ENCODE measurements at places on chromosomes 11 and 22. TPM values are rescaled to one million over a fixed set of nuclear protein-coding genes. Genes with fewer than 3 reads are reported as not detected.
A peak's percentile ranks its signal among the peaks of the same experiment; 100 is the strongest.

DNA sequence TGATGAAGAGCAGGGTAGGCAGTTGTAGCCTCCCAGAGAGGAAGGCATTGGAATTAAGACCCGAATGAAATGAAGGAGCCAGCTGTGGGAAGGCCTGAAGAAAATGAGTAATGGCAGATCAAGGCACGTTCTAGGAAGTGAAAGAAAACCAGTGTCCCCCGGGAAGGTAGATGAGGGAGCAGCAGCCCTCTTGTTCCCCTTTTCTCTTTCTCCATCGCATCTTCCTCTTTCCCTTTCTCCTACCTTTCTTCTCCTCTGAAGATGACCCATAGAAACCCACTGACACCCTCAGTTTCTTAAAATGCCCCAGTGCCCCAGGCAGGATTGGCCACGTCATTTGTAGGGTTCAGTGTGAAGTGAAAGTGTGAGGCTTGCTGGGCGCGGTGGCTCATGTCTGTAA is 172.6 kb upstream of the SEZ6L start:
- no peak for DNase-seq

DNA sequence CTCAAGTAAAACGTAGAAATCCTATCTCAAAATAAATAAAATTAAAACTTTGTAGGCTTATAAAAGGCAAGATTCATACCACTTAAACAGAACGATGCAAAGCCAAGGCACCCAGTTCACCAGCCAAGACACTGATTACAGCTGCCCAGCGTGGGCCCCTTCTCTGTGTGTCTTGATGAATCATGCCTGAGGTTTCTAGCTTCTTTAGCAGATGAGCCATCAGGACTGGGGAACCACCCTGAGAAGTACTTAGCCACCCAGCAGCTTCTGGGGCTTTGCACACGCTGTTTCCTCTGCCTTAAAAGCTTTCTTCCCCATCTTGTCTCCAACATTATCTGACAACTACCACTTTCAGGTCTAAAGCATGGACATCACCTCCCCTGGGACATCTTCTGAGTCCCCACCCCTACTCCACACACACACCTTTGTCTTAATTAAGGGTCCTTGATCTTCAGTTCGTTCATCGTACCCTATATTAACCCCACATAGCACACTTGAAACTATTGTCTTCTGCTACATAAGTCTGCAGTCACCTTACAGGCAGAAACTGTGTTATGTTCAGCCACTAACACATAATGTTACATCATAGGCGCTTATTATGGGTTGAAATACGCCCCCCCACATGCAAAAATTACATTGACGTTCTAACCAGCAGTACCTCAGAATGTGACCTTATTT is 8.7 kb upstream of the LAYN start:
- no peak for DNase-seq

- no peak for DNase-seq
Measured at GRCh38 chr11:117914398-117914761, 14.8 kb downstream of the TMPRSS13 start.

DNA sequence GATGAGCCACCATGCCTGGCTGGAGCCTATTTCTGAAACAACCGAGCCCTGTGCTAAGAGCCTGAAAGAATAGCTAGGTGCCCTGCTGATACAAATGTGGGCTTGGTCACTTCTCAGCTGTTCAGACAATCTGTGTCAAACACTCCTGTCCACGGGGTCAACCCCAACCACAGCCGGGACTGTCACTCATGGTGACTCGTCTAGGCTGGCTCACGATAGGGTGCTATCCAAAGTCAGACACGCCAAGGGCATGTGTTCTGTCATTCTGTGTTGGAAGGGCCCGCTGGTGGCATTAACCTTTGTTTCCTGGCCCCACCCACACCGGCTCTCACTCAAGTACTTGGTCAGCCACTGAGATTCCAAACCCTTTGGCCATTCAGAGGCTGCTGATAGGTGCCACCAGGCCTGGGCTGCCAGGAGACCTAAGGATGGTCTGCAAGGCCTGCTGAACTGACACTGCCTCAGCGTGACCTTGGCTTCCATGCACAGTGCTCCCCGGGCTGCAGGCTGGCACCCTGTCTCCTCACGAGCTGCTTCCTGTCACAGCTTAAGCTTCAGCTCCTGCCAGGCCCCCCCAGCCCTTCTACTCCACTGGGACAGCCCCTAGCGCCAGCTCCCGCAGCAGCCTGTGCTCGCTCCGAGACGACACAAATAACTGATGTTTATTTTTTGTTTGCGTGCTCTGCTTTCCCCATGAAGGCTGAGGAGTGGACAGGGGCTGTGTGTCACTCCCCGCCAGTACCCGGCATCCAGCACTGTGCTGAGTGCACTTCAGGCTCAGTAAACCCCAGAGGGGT is 14.2 kb upstream of the CDC42BPG start:
- DNase-seq: no peak

The CCDC73 gene
- total RNA-seq: not detected

The RASSF10 gene
- 1.5 TPM for total RNA-seq

DNA sequence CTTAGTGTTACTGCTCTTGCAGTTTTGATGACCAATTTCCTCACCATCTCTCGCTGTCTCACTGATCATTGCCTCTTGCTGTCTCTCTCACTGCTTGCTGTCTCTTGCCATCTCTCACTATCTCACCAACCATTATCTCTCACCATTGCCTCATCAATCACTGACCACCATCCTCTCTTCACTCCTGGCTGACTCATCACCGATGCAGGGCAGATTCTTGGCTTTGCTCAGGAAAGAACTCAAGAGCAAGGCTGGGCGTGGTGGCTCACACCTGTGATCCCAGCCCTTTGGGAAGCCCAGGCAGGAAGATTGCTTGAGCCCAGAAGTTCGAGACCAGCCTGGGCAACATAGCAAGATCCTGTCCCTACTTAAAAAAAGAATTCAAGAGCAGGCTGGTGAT is 66.3 kb upstream of the SYN3 start:
- no peak for DNase-seq

The STT3A gene
- total RNA-seq: 173 TPM

The HOATZ gene
- total RNA-seq: not detected

DNA sequence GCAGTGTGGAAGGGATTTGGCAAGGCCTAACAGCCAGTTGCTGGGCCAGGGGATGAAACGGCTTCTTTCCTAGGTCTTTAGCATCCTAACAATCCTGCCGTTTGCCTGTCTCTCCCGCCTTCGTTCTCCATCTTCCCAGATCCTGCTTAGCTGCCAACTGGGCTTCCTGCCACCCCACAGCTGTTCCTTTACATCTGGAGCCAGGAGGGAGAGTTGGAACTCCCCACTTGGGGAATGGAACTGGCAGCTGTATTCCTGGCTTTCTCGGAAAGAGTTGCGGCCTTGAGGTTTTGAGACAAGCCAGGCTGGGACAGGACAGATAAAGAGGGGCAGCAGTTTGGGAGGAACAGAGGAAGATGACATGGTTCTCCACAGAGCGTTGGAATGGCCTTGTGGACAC is 59.6 kb downstream of the ST3GAL4 start:
- DNase-seq: no peak

The TRIM22 gene
- 57.4 TPM for total RNA-seq

DNA sequence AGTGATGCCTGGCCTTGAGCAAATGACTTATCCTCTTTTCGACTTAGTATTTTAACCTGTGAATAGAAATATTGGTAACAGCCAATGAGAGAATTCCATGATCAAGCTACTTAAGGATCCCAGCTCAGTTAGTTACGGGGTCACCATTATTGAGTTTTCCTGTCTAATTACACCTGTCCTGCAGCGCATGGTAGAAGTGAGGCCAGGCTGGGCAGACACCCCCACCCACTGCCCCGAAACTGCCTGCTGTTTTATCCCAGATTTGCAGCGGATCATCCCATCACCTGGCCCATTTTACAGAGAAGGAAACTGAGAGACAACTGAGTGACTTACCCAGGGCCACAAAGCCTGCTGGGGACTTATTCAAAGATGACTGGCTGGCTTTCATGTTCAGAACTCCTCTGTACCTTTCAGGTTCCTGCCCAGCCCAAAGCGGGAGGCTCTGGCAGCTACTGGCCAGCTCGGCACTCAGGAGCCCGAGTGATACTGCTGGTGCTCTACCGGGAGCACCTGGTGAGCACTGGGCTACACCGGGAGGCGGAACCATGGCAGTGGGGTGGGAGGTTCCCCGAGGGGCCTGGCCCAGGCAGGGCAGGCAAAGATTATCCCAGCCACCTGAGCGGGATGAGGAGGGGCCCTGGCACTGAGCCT is 1.4 kb downstream of the MUS81 start:
- no peak for DNase-seq

The LRRC55 gene
- 1.1 TPM for total RNA-seq

DNA sequence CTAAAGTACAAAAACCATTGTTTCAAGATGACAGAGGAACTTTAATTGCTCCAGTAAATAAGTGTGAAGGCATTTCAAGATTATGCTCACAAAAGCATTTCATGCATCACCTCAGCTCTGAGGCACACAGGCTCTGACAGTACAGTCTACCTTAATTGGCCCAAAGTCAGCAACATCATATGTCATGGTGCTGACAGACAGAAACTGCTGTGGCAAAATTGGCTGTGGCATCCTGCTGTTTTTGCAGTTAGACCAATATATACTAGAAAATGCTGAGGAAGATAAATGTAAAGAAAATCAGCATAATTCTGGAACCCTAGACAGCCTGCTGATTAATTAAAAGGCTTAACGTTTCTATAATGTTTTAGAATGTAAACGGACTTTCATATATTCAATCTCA is 34.9 kb upstream of the PPP2R1B start:
- DNase-seq: no peak

The CFL1 gene
- total RNA-seq: 1,270 TPM

GRCh38 chr22:49305214-49305965 is 522.3 kb downstream of the BRD1 start:
- peak; percentile 38 for DNase-seq

DNA sequence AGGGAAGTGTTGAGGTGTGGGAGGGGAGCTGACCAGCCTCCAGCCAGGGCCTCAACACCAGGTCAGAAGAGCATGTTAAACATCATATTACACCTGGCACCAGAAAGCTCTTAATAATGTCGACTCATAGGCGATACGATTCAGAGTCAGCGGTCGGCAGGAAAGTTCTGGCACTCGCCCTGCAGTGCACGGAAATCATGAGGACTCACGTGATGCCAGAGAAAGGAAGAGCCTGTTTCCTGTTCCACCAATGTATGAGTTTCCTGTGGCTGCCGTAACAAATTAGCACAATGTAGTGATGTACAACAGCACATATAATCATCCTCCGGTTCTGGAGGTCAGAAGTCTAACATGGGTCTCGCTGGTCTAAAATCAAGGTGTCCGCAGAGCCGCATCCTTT is 198.8 kb downstream of the BARX2 start:
- no peak for DNase-seq

DNA sequence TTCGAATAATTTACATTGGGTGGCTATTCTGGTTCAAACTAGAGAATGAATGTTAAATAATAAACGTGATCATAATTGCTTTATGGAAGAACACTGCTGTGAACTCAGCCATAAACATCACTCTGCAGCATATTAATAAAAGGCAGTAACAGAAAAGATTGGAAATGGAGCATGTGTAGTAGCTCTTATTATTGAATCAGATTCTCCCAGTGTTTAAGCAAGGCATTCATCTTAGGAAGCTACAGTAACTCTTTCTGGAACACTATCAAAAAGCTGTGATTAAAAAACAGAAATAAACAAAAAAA is 34.7 kb downstream of the ELMOD1 start:
- no peak for DNase-seq

GRCh38 chr11:128580612-128581011 is 6.7 kb downstream of the ETS1 start:
- DNase-seq: no peak

DNA sequence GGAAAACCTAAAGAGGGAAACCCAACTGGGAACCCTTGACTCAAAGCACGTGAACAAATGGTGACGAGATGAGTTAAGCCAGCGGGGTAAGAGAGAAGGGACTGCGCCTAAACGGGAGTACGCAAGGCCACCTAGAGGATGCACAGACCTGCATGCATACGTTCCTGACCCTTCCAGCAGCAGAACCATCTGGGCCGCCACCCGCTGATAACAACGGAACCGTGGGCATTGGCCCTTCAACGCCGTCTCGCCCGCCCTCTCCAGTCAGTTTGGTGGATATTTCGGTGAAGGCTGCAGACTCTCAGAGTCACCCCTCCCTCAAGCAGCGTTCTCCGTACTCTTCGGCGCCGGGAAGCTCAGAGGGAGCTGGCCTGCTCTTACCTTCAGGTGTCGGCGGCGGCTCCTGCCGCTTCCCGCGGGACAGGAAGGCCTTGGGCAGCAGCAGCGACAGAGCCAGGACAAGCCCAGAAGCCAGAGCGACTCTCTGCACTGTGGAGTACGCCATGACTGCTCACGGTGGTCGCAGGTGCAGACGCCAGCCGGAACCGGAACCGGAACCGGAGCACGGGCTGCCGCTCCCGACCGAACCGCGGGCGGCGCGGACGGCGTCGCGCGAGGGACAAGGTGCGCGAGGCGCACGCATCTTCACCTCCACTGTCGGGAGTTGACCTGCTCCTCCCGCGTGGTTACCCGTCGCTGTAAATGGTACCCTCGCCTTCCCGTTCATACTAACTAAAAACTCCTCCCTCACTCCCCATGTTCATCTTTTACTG is at the start of gene RIC3:
TSS of gene RIC3 (minus strand) at position 541 of the 773 bp plus-strand sequence. CDS start at position 505, 36 bp downstream.
- peak; percentile 80 for DNase-seq

- DNase-seq: no peak
Measured at GRCh38 chr11:129443276-129443675, 67.6 kb downstream of the BARX2 start.

The DGCR6 gene
- 0.82 TPM for total RNA-seq

The MS4A1 gene
- total RNA-seq: not detected

DNA sequence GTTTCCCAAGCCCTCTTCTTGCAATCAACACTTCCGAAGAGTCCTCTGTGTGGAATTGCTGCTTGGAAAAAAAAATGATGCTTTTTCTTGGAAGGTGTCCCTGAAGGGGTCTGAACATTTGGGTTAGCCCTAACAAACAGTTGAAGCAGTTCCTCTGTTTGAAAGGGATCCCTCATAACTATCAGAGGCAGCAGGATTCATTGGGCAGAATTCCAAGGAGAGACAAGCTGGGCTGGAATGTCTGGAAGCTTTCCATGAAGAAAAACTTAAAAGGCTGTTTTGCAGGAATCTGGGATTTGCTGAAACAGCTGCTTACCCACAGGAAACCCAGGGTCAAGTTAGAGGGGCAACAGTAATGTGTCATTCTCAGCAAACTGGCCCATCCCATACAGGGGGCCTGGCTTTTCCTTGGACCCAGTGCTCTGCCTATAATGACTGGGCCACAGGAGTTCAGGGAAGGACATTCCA is 3.1 kb downstream of the CSNK2A3 start:
- no peak for DNase-seq

GRCh38 chr22:37207981-37208380 is 4.3 kb downstream of the SSTR3 start:
- DNase-seq: no peak

Data from H1 (cell line).